ENCODE measurements at places on chromosomes 13 and 19. TPM values are rescaled to one million over a fixed set of nuclear protein-coding genes. Genes with fewer than 3 reads are reported as not detected.

FCER2 gene
- total RNA-seq: not detected

OR7A5 gene
- not detected for total RNA-seq

TRMT1 gene
- 23.2 TPM for total RNA-seq

FGF22 gene
- 1.4 TPM for total RNA-seq

S1PR4 gene
- total RNA-seq: 1.3 TPM

CDX2 gene
- 0.29 TPM for total RNA-seq

NMRK2 gene
- not detected for total RNA-seq

METTL21C gene
- total RNA-seq: not detected

ONECUT3 gene
- total RNA-seq: not detected

NTN5 gene
- 1.1 TPM for total RNA-seq

POGLUT2 gene
- 26.4 TPM for total RNA-seq

CAPN12 gene
- total RNA-seq: 0.83 TPM

SELENOV gene
- total RNA-seq: 0.41 TPM

NLRP13 gene
- not detected for total RNA-seq

LRRC63 gene
- 1.2 TPM for total RNA-seq

KLK1 gene
- total RNA-seq: not detected

MBD3 gene
- 71.7 TPM for total RNA-seq

NXNL1 gene
- total RNA-seq: not detected

PLPPR3 gene
- not detected for total RNA-seq

MBD3L2 gene
- not detected for total RNA-seq

ZIC5 gene
- total RNA-seq: not detected

SYNE4 gene
- 1.7 TPM for total RNA-seq

PABPC3 gene
- total RNA-seq: not detected

C1QTNF9 gene
- 0.28 TPM for total RNA-seq

PSG1 gene
- not detected for total RNA-seq

TSHZ3 gene
- 3.2 TPM for total RNA-seq

Data from uterus (tissue), 4 donors.